ENCODE measurements at places on chromosomes 5 and 9.

DNA sequence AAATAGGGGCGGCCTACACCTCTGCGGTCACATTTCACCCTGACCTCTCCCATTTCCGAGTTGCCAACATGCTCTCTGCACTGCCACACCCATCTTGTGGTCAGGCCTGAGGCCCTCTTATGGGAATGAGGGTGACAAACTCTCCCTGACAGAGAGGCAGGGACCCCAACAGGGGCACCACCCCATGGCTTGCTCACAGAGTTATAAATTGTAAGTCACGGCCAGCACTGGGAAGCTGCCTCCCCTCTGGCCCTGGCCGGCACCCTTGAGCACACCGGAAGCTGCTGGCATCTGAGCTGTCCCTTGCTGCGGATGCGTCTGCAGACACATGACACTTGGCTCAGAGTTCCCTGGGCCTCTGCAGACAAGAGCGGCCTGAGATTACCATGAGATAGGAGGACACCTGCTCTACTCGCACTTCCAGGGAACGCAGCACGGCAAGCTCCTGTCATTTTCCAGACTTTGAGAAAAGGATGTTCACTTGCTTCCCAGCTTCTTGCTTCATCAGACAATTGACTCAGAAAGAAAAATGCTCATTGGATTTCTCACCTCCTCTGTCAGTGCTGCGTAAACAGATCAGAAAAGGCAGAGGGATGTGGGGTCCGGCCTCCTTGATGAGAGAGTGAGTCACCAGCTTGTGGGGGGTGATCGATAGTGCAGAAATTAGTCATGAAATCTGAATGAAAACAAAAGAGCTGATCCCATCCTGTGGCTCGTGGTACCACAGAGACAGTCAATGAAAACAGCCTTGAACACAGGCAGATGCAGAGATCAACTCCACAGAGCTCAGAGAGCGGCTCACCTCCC lies 269.8 kb downstream of the SYK start:
- DNase-seq = no peak

- DNase-seq = no peak
These were observed 2.5 kb upstream of the ZNF346 start for GRCh38 chr5:177020033-177020432.

- DNase-seq = no peak
These were observed 72.0 kb downstream of the KIF24 start for GRCh38 chr9:34256987-34257585.

DNA sequence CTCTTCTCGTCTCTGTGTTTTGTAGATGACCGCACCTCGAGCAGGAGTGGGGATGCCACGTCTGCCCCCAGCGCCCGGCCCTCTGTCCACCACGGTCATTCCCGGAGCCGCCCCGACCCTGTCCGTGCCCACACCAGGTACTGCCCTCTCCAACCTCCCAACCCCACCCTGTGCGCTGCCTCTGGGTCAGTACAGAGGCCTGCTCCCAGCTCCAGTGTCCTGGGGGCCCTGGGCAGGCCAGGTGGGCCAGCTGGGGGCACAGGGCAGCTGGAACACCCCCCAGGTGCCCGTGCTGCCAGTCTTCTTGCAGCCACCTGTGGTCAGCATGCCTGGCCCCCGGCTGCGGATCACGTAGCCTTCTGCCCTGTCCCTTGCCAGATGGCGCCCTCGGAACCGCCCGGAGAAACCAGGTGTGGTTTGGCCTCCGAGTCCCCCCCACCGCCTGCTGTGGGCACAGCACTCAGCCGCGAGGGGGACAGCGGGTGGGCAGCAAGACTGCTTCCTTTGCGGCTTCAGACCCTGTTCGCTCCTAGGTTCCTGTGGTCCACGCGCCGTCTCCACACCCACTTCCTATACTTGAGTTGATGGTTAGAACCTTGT lies 133.7 kb downstream of the WNK2 start:
- no peak for DNase-seq

GRCh38 chr5:26343801-26344325 lies 694.5 kb downstream of the CDH9 start:
- no peak for DNase-seq

- DNase-seq = no peak
These were observed 141.0 kb downstream of the LHFPL2 start for GRCh38 chr5:78507531-78507930.

GRCh38 chr5:9381464-9381863 lies 164.4 kb downstream of the SEMA5A start:
- DNase-seq = no peak

- DNase-seq = no peak
These were observed 8.7 kb downstream of the PAPPA start for GRCh38 chr9:116162241-116162781.

DNA sequence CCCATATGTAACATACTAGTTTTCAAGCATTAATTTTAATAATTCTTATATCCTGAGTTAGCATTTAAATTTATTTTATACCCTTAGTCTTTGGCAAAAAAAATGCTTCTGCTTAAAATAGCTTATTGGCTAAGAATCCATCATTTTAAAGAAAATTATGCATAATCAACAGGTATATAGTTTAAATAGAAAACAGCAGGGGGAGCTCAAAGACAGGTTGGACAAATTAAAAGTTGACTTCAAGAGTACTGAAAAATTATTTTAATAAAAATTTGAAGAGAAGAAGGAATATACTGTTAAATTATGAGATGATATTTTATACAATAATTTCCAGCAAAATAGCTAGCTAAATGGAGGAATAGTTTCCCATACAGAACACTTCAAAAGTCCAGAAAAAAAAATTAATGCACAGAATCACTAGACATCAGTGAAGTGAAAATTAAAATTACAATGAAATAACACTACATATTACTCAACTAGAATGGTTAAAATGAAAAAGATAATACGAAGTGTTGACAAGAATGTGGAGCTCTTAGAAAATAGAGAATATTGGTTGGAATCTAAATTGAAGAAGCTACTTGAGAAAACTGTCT lies 387.1 kb downstream of the PDE4D start:
- peak; percentile 1 for DNase-seq

GRCh38 chr5:79173626-79174025 lies 62.0 kb downstream of the BHMT start:
- no peak for DNase-seq

- DNase-seq = no peak
These were observed 58.8 kb upstream of the NEK6 start for GRCh38 chr9:124198948-124199347.

DNA sequence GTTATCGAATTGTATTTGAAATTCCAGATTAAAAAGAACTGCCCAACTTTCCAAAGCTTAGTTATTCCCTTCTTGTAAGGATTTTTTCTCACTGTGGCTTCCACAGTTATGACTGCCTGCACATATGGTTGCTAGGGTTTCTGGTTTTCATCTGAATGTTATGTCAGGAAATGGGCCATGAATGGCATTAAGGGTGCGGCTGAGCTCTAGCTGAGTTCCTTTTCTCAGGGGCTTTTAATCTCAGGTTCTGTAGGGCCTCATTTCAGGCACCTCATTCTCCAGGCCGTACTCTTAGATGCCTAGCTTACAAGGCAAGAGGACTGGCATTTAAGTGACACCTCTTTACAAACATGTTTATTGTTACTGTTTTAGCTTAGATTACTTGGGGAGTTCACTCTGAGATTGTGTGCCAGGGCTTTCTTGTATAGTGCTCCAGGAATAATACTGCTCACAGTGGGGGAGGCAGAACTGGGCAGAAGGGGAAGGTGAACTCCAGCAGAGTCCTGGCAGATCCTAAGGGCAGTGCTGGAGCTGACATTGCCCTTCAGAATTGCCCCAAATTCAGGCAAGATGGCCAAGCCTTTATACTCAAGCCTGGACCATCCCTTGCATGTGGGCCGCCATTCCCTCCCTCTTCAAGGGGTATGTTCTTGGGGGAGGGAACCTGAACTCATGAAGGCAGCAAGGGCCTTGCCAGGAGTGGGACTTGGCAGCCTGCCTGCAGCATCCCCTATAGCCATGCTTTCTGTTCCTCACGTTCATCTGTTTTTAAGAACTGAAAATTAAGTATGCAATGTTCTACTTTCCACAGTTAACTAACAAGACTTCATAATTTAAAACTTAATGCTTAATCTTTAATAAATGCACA lies 111.5 kb downstream of the KDM4C start:
- no peak for DNase-seq

GRCh38 chr5:42020788-42021530 lies 95.9 kb downstream of the FBXO4 start:
- DNase-seq = no peak

DNA sequence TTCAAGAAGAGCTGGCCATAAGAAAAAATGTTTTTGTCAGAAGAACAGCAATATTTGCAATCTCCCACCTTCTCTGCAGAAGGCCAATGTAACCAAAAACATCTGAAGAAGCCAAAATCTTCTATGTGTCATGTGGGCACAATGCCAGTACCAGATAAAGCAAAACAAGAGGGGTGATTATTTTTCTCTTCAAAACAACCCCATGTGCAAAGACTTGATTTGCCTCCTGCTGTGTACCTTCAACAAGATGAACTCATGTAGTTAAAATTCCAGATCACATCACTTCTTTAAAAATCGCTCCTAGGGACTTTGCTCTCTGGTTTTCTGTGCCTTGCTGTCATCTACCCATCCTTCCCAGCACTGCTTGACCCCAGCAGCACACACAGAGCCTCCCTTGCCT lies 134.0 kb upstream of the MAP3K1 start:
- DNase-seq = no peak

DNA sequence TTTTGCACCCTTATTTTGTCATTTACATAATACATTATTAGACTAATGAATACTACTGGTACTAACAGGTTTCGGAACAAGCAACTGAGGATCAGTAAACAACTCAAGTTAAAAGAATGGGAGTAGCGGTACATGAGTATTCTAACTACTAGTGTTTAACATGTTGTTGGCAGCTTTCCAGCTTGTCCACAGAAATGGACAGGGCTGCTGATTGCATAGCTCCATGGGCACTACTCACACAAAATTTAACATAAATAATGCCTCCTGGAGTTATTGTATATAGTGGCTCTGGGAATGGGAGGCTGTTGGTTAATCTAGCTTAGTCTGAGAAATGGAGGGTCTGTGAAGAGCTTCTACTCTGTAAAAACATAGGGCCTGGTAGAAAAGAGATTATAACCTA lies 6.7 kb downstream of the NCBP1 start:
- no peak for DNase-seq

DNA sequence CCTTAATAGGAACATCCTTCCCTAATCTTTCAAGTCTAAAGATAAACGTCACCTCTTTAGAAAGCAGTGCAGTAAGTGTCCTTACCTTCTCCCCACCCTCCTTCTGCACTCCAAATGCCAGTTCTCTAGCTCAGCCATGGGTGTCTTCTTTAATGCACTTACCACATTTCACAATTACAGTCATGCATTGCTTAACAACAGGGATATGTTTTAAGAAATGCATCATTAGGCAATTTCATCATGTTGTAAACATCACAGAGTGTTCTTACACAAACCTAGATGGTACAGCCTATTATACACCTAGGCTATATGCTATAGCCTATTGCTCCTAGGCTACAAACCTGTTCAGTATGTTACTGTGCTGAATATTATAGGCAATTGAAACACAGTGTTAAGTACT lies 91.2 kb downstream of the RFX3 start:
- no peak for DNase-seq

DNA sequence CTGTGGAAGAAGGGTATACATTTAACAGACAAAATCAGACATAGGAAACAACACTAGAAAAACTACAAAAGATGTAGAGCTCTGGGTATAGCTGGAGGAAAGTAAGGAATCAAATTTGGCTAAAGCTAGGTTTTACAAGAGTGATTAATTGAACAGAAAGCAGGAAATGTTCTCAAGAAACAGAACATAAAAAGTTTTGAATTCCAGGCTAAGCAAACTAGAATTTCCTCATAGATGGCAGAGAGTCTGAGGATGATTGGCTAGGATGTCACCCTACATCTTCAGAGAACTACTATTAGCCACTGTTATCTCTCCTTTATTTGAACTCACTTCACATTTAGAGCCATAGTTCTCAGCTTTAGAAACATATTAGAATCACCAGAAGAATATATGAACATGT lies 502.1 kb upstream of the PAPPA start:
- no peak for DNase-seq

DNA sequence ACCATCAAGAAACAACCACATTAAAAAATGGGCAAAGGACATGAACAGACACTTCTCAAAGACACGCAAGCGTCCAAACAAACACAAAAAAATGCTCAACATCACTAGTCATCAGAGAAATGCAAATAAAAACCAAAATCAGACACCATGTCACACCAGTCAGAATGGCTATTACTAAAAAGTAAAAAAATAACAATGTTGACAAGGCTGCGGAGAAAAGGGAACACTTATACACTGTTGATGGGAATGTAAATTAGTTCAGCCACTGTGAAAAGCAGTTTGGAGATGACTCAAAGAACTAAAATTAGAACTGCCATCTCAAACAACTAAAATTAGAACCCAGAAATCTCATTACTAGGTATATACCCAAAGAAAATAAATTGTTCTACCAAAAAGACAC lies 80.4 kb downstream of the CAAP1 start:
- no peak for DNase-seq

- DNase-seq = no peak
These were observed 63.7 kb downstream of the TJP2 start for GRCh38 chr9:69237702-69238295.

GRCh38 chr5:107812570-107813141 lies 141.9 kb upstream of the EFNA5 start:
- no peak for DNase-seq

- no peak for DNase-seq
These were observed 41.2 kb downstream of the MOCS2 start for GRCh38 chr5:53068291-53068836.

DNA sequence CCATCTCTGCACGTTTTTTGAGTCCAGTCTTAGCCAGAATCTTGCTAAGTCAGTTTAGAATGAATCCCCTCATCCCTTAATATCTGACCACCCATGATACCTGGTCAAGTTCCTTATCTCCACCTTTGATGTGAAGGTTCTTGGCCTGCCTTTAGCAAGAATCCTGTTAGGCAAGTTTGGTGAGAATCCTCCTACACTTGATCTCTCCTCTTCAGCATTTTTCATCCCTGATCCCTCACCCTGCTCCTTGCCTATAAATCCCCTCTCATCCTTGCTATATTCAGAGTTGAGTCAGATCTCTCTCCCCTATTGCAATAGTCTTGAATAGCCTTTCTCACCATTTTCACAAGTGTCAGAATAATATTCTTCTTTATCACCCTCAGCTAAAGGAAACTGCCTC lies 31.0 kb downstream of the SMIM23 start:
- no peak for DNase-seq

- no peak for DNase-seq
These were observed 41.3 kb downstream of the C6 start for GRCh38 chr5:41172012-41172411.

- no peak for DNase-seq
These were observed 127.6 kb downstream of the TRPM6 start for GRCh38 chr9:74760031-74760700.
